Activated CD4-positive, alpha-beta T cell treated with anti-CD3 and anti-CD28 coated beads for 36 hours (primary cell): ENCODE measurements at places on chromosomes 7 and 10. TPM values are rescaled to one million over a fixed set of nuclear protein-coding genes. Genes with fewer than 3 reads are reported as not detected.

- peak overlapping the region; percentile 8 for H3K4me3 ChIP-seq
- H3K27ac ChIP-seq, result no peak overlapping the region
- peaks cover 54% of the 10 kb centered on the region for H3K27me3 ChIP-seq
- peaks cover 19% of the 10 kb centered on the region for H3K4me1 ChIP-seq
Measured at GRCh38 chr7:121330053-121330833, 1.4 kb downstream of the WNT16 start.

DNA sequence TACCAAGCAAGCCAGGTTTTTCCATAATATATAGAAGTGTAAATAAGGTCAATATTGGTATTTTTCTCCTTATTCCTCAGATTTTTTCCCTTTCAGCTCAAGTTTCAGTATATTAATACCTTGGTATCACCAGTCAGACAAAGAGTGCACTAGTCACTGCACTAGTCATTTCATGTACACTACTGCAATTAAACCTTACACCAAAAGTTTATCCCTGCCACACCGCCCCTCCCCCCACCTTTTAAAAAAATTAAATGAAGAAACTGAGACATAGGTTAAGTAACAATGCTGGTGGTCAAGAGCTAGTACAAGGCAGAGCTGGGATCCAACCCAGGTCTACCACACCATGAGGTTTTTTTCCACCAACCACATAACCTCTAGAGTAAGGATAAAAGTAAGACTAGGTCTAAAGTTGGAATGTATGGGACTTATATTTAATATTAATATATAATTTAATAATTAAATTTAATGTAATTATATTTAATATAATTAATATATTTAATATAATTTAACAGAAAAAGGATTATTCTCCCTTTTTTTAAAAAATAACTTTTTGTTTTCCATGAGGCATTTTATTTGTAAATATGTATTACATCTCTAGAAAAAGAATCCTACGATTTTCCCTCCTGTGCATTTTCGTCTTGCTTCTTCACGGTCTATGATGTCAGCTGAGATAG, 68.5 kb downstream of the NT5C2 start:
- H3K4me3 ChIP-seq, result no peak overlapping the region
- H3K4me1 ChIP-seq, result peaks cover 26% of the 10 kb centered on the region
- peak; percentile 51 for DNase-seq
- peaks cover 5% of the 10 kb centered on the region for H3K36me3 ChIP-seq
- no peak overlapping the region for H3K27ac ChIP-seq

- no peak overlapping the region for H3K27ac ChIP-seq
- DNase-seq, result no peak
- H3K36me3 ChIP-seq, result no peaks in the 10 kb centered on the region
- no peak overlapping the region for H3K4me3 ChIP-seq
Measured at GRCh38 chr7:83546586-83546985, 102.4 kb downstream of the SEMA3E start.

DNA sequence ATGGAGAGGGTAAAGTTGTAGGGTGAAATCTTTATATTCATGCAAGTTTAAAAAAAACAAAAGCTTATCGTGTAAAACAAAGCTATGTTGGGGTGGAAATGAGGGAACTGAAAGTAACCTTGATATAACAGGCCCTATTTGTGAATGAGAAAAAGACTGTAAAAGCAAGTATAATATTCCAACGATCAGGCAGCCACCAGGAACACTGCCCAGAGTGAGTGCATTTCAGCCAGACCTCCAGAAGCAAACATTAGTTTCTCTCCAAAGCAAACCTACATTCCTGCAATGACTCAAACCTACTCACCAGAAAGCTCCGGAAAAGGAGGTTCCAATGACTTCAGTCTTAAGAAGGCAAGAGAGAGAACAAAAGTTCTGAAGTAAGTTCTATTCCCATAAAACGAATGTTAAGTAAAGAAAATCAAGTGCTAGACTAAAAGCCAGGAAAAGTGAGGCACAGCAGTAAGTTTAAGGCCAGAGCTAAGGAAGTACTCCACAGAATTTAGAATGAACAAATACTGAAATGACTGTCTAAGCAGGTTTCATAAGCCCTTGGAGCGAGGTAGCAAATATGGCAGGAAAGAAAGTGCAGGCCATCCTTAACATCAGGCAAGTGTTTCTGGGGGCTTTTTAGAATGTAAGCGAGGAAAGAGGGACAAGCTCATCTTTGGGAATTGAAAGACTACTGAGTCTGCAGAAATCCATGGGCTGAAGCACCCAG, 493.1 kb downstream of the XPNPEP1 start:
- no peaks in the 10 kb centered on the region for H3K36me3 ChIP-seq
- no peak overlapping the region for H3K4me3 ChIP-seq
- no peaks in the 10 kb centered on the region for H3K4me1 ChIP-seq
- no peak overlapping the region for H3K27ac ChIP-seq
- no peak for DNase-seq

GRCh38 chr10:114276066-114276465, 37.0 kb downstream of the VWA2 start:
- H3K27me3 ChIP-seq, result peaks cover 17% of the 10 kb centered on the region
- H3K4me1 ChIP-seq, result no peaks in the 10 kb centered on the region
- DNase-seq, result no peak
- no peaks in the 10 kb centered on the region for H3K36me3 ChIP-seq

GRCh38 chr10:84267503-84268126, 22.8 kb downstream of the RGR start:
- H3K36me3 ChIP-seq, result no peaks in the 10 kb centered on the region
- H3K4me3 ChIP-seq, result no peak overlapping the region
- peaks cover 10% of the 10 kb centered on the region for H3K27me3 ChIP-seq
- peaks cover 35% of the 10 kb centered on the region for H3K4me1 ChIP-seq
- H3K27ac ChIP-seq, result peak overlapping the region; percentile 52

DNA sequence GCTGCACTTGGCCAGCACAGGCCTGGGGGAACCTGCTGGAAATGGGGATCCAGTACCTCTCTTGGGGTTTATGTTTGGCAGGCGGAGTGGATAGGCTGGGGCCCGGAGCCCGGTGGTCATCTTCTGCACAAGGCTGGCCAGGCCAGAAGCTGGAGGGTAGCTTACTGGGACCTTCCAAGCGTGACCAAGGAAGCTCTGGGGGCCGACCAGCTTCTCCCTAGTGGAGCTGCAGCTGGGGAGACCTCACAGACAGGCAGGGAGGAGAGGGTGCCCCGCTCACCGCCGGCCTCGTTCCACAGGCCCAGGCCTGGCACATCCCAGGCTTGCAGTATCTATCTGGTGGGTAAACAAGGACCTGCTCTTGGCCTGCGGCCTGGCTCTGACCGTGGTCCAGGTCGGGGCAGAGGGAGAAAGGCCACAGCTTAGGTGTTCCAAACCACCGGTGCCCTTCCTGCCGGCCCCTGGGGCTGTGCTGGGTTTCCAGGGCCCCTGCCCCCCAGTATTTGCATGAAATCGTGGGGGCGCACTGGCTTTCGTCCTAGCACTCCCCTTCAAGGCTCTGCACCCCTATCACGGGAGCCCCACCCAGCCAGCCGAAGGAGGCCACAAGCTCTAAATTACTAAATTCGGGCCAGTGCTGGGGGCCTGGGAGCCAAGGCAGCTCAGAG, 1.5 kb upstream of the ELFN1 start:
- H3K4me3 ChIP-seq, result no peak overlapping the region
- H3K27me3 ChIP-seq, result peaks cover 23% of the 10 kb centered on the region
- no peak overlapping the region for H3K27ac ChIP-seq
- peak; percentile 24 for DNase-seq
- H3K4me1 ChIP-seq, result peaks cover 7% of the 10 kb centered on the region
- no peaks in the 10 kb centered on the region for H3K36me3 ChIP-seq

DNA sequence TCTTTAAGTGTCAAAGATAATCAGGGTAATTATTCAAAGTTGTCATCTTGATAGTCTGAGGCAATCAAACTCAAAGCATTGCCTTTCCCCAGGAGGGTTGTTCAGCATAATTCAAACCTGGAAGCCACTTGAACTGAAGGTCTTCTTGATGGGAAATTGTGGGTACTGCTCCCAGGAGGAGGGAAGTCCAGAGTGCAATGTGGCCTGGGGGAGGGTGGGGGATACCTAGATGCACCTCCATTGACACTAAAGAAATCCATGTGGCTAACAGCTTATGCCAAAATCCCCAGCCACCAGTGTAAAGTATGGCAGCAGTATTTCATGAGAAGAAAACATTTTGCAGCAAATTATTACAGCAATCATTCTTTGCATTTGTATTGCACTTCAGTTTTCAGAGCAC, 114.9 kb downstream of the STRA8 start:
- no peak for DNase-seq
- no peaks in the 10 kb centered on the region for H3K36me3 ChIP-seq
- no peak overlapping the region for H3K27ac ChIP-seq
- H3K4me3 ChIP-seq, result no peak overlapping the region
- H3K4me1 ChIP-seq, result no peaks in the 10 kb centered on the region
- no peaks in the 10 kb centered on the region for H3K27me3 ChIP-seq

DNA sequence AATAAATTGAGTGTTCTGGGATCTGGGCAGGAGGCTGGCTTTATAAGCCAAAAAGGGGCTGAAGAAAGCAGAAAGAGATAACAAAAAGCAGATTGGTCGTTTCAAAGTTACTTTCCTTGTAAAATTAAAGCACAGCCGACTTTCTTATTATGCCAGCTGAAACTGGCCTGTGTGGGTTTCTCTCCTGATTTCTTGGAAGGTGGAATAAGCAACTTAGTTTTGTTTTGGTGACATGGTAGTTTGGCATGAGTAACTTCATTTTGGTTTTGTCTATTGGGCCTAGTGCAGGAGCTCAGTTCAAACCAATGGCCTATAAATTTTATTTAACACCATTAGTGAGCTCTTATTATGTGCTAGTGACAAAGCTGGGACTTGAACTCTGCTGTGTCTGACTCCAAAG, 13.2 kb upstream of the DNAJC12 start:
- H3K36me3 ChIP-seq, result peaks cover 3% of the 10 kb centered on the region
- H3K4me1 ChIP-seq, result peaks cover 16% of the 10 kb centered on the region
- no peaks in the 10 kb centered on the region for H3K27me3 ChIP-seq
- peak overlapping the region; percentile 38 for H3K27ac ChIP-seq
- no peak for DNase-seq
- no peak overlapping the region for H3K4me3 ChIP-seq

- no peaks in the 10 kb centered on the region for H3K36me3 ChIP-seq
- H3K4me3 ChIP-seq, result no peak overlapping the region
- H3K27ac ChIP-seq, result no peak overlapping the region
- H3K27me3 ChIP-seq, result peaks cover 10% of the 10 kb centered on the region
- no peaks in the 10 kb centered on the region for H3K4me1 ChIP-seq
Measured at GRCh38 chr7:95996174-95996573, 223.8 kb downstream of the DYNC1I1 start.

- no peak for DNase-seq
- no peak overlapping the region for H3K27ac ChIP-seq
- no peaks in the 10 kb centered on the region for H3K4me1 ChIP-seq
- no peak overlapping the region for H3K4me3 ChIP-seq
- H3K27me3 ChIP-seq, result no peaks in the 10 kb centered on the region
Measured at GRCh38 chr7:4157651-4158050, 524.4 kb upstream of the FOXK1 start.

Gene CYP3A7
- not detected for total RNA-seq

Gene ZNF511
- 58.1 TPM for total RNA-seq

Gene TMEM178B
- total RNA-seq, result 0.23 TPM

Gene CNTNAP2
- total RNA-seq, result not detected

Gene STEAP1
- 0.69 TPM for total RNA-seq

Gene ZNF736
- 23.5 TPM for total RNA-seq

Gene CAV2
- total RNA-seq, result not detected
